ENCODE measurements at places on chromosomes 12 and 14.

GRCh38 chr12:110744601-110745264 is 2.0 kb upstream of the PPP1CC start:
- no peak for DNase-seq

DNA sequence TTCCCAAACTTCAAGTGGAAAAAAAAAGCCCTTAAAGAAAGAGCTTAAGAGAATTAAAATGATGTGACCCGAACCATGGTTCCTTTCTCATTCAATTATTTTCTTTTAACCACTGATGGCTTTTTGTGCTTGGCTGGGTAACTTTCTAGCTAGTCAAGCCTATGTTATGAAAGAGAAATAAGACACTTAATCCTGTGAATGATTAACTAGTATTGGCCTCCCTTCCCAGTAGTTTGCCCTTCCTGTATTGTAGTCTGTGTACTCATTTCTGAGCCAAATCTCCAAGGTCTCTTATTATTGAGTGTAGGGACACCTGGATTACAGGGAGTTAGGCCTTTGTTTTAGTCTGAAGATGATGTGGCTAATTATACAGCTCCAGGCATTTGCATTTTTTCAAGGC is 353.0 kb downstream of the RAD51B start:
- no peak for DNase-seq

DNA sequence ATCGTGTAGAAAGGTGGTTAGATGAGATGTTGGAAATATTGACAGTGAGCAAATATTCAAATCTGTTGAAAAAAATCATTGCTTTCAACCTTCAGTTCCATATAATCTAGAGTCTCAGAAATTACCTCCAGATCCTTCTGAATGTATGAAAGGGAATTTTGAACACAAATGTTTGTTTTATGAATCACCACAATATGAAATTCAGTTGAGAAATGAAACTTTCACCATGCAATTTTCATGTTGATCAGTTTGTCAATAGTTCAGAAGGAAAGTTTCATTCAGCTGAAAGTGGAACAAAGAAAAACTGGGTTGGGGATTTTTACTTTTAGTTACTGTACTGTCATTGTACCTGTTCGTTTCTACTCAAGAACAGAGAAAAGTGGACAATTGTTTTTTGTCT is 953.6 kb downstream of the SLC6A15 start:
- DNase-seq: no peak

DNA sequence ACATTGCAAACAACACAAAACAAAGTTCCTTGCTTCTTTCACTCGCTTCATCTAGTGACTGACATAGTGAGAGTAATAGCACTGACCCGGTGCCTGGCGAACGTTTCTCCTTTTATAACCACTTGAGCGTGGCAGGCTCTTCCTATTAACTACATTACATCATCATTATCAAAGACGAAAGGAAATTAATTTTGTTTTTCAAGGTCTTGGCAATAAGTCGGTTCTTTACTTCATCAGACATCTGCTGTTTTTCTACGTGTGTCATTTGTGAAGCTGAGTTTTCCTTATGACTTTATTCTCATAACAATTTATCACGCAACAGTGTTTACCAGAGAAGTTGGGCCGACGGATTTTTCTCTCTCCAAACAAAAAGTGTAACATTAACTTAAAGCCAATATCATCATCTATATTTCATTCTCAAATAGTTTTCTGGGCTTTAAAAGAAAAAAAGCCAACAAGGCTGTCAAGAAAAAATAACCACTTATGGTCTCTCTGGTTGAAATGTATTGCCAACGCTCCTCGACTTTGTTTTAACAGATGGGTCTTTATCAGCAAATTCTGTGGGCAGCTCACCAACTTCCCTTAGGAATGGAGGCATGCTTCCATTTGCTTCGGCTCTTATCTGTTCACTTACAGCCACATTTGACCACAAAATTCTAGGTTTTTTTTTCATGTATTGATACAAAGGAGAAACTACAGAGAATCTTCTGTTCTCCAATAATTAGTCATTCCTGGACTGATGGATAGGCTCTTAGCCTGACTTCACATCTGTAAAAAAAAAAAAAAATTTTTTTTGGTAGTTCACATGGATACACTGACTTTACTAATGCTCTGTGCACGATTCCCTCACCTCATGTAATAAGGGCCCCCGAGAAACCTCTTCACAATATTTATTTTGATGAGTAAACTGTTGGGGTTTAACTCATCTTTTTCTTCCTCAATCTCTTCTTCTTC is 97.1 kb upstream of the CDKN3 start:
- no peak for DNase-seq

- DNase-seq: no peak
These were observed 26.0 kb downstream of the MYBPC1 start for GRCh38 chr12:101620762-101621133.

- DNase-seq: no peak
These were observed 9.7 kb downstream of the SP1 start for GRCh38 chr12:53389702-53390101.

DNA sequence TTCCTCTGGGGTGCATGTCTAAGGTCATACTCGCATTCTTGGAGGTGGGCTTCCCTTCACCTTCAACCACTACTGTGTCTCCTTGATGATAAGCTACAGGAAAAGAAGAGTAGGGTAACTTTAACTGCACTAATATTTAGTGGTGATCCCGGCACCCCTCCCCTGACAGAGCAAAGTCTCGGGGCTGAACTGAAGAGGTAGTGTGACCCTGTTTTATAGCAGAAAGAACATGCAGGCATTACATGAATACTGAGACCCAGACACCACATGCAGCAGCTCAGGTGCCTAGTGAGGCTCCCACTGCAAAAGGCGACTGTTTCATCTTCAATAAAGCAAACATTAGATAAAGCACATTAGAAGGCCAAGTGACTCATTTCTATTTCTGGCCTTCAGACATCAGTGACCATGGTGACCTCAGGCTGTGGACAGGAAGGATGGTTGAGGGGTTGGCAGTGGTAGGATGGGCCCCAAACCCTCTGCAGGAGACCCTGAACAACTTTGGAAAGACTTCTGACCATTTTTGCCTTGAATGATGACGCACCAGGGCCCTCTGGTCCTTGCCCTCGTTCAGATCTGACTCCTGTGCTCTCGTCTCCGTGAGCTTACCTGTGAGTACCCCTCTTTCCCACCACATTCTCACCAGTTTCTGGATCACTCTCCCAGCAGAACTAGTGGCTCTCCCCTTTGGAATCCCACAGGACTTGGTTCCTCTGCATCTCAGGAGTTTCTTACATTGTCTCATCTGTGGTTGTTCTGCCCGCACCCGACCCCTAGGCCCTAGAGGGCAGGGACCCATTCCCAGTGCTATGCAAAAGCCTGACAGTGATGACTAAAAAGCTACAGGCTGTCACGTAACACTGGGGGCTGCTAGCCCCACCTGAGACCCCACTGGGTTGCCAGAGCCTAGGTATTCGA is 23.8 kb upstream of the JPH4 start:
- DNase-seq: no peak

- DNase-seq: no peak
These were observed 24.4 kb downstream of the SLC8B1 start for GRCh38 chr12:113310489-113310888.

GRCh38 chr14:103854822-103855733 is 7.7 kb upstream of the PPP1R13B start:
- DNase-seq: no peak

- no peak for DNase-seq
These were observed 2.9 kb upstream of the RAB35 start for GRCh38 chr12:120119271-120119973.

- DNase-seq: no peak
These were observed 48.3 kb downstream of the SPRING1 start for GRCh38 chr12:116689521-116689920.

DNA sequence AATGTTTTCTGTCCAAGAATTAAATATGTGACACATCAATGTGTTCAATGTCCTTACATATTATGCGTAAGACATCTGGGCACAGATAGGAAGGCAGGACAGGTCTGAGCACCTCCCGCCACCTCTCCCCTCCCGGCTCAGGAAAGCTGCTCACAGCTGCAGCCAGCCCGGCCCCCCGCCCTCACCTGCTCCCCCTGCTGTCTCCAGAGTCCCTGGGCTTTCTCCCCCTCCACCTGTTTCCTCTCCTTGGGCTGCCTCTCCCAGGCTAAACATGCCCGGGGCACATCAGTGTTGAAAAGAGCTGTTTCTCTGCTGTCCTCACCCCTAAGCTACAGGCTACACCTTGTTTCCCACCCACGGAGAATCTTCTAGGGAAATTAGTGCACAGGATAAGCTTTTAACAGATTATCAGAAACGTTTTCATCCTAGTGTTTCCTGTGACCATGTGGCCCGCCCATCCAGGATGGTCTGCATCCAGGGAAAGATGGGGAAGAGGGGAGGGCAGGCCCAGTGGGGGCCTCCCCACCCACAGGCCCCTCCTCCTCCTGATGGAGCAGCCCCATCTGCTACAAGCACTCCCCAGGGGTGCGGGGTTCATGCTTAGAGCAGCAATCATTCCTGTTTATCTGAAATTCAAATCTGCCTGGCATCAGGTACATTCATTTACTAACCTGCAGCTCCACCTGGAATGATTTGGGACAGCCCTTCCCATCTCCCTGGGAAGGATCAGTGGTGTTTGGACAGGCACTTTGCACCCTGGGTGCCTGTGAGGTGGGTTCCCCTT is 273.8 kb upstream of the SFSWAP start:
- DNase-seq: no peak
